ENCODE measurements at places on chromosomes 16 and 17.

DNA sequence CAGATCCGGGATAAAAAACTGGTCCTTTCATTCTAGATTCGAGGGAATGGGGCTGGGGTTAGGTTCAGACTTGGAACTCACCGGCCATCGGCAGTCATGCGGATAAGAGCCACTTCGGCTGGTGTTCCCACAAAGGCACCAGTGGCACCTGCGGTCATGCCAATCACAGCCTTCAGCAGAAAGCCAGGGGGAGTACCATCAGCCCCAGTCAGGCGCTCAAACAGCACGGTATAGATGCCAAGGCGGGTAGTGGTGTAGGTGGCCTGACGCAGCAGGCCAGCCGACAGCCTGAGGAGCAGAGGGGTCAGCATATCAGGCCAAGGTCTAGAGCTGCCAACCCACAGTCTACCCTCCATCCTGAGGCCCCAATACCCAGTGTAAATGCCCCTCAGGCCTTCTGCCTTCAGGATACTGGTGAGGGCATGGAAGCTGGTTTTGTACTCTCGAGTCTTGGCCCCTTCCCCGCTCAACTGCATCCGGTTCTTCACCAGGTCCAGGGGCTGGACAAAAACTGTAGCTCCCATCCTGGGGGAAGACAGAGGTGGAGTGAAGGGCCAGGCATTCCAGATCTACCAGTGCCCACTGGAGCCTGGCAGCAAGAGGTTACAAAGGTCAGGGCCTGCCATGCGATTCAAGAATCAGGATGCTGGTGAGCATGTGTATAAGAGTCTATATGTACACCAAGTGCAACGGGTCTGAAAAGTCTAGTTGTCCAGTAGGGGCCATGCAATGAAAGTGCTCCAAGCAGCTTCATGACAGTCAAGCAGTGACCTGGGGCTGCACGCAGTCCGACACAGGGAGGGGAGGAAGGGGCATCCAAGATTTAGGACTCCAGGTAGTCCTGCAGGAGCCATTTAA is 929 bp downstream of the SLC25A11 start:
- no peak for DNase-seq

GRCh38 chr17:40900809-40901356 is 15.8 kb upstream of the KRT20 start:
- no peak for DNase-seq

- DNase-seq: no peak
These were observed 20.5 kb upstream of the PABPN1L start for GRCh38 chr16:88886845-88887521.

DNA sequence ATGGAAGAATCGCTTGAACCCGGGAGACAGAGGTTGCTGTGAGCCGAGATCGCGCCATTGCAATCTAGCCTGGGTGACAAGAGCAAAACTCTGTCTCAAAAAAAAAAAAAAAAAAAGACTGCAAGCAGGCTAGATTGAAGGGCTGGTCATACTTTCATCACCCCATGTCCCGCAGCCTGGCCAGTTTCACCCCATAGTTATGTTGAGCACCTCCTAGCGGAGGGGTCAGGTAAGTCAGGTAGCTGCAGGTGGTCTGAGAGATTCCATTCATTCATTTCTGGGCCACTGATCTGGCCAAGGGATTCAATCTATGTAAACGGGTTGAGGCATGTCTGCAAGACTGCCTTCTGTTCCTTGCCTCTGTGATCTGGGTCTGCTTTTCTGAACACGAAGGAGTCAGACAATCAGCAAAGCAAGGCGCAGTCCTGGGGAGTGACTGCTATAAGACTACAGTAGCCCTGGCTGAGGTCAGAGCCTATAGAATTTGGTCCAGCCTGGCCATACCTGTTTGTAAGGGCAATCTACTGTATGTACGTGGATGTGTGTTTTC is 23.6 kb upstream of the BPTF start:
- DNase-seq: no peak

GRCh38 chr17:78935419-78936323 is 10.5 kb upstream of the TIMP2 start:
- no peak for DNase-seq

DNA sequence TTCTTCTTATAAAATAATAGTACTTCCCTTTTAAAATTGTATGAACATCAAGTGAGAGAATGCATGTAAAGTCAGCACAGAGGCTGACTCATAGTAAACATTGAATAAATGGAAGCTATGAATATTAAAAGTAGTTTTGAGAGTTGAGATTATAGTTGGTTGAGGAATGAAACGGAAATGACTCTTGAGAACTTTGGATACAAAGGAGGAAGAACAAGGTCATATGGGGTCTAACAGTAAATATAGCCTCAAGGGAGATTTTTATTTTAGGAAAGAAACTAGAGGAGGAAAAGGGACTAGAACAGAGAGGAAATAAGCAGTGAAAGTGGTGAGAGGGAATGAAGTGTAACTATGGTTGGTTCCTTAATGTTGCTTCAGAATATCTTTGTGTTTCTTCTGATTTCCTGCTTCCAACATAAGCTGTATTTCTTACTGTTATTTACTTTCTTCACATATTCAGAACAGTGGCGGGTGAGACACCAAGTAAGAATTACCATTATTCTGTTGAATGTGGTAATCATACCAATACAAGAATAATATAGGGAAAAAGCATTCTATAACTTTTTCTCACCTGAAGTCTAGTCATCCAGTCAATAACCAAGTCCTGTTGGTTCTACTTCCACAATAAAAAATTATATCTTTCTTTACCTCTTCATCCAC is 165.1 kb downstream of the CHD9 start:
- DNase-seq: no peak

GRCh38 chr16:76741623-76742022 is 449.4 kb upstream of the MON1B start:
- DNase-seq: no peak

GRCh38 chr17:54950116-54950515 is 18.3 kb downstream of the COX11 start:
- no peak for DNase-seq

DNA sequence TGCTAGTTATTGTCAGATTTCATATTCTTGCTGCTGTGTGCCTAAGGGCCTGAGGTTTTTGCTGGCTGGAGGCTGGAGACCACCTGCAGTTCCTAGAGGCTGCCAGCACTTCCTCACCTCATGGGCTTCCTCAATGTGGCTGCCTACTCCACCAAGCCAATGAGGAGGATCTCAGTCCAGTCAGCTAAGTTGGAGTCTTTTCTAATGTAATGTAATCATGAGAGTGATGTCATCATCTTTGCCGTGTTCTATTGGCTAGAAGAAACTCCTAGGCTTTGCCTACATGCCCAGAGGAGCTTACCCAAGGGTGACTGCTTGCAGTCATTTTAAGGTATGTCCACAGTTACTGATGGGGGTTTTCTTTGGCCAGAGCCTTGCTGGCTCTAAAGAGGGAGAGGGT is 53.0 kb downstream of the SOCS3 start:
- no peak for DNase-seq

DNA sequence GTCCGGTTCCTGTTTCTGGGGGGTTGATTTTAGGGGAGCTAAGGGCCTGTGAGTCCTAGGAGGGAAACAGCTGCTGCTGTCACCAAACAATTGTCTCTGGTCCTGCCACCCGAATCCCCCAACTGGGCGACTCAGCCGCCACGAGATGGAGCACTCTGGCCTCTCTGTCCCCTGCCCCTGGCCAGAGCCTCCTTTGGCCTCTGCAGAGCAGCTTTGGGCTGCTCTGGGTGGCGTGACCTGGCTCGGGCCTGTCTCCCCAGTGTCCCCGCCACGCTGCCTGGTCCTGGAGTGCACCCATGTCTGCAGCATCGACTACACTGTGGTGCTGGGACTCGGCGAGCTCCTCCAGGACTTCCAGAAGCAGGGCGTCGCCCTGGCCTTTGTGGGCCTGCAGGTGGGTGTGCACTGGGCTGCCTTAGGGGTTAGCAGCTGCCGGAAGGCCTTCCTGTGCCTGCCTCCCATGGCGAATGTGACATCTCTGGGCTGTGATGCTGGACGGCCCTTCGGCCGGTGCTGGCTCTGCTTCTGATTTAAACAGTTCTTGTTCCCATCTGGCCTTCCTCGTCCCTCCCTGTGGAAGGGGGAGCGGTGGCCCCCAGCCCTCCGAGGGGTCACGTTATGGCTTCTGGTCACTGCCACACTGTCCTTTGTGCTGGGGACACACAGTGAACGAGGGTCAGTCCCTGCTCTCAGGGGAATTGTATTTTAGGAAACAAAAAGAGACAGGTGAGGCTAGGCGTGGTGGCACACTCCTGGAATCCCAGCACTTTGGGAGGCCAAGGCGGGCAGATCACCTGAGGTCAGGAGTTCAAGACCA is 11.6 kb upstream of the RNF213 start:
- DNase-seq: no peak

- no peak for DNase-seq
These were observed 6.8 kb upstream of the KRTAP17-1 start for GRCh38 chr17:41322094-41322902.

All from right renal cortex interstitium (tissue), 3 donors.